ENCODE measurements at places on chromosomes 2 and 18.
A peak's percentile ranks its signal among the peaks of the same experiment; 100 is the strongest.

DNA sequence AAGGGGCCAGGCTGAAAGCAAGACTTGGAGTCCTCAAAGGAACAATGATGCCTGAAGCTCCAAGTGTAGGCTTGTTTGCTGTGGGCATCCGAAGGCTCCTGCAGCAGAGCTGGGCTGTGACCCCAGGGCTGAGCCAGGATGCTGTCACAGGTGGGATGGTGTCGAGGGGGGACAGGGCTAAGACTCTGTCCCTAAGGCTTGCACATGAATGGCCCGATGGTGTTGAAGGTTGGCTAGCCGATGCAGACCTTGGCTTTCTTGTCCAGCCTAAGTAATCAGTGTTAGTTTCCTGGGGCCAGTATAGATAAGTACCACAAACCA lies 251.0 kb downstream of the NDUFA10 start:
- no peak for DNase-seq

- DNase-seq: no peak
These were observed 261.9 kb upstream of the EPHA4 start for GRCh38 chr2:221833966-221834365.

DNA sequence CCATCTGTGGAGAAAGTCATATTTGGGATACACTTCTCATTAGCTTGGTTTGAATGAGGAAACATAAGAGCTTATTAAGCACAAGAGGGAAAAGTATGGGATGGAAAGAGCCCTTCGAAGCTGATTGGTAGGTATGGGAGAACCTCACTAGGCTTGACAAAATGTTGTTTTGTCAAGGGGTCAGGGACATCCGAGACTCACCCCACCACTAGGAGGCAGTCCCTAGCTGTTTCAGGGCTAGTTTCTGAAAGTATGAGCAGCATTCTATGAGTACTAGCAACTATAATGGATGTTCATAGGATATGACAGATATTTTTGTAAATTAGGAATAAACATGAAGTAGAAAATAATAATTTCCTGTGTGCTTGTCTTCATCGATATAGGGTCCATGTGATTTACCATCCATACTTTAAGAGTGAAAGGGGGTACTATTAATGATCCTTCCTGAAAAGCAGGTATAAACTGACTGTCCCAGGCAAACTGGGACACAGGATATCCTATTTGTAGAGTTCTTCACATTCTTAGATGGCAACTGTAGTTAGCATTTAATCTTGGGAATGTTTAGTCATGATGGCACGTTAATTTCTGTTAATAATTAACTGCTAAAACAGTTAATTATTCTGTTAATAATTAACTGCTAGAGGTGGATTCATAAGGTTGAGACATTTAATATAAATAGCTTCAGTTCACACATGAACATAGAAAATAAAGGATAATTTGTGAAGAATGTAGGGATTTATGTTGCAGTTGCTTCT lies 28.4 kb downstream of the OTX1 start:
- DNase-seq: no peak

GRCh38 chr18:79413901-79414300 lies 18.2 kb downstream of the NFATC1 start:
- DNase-seq: no peak

DNA sequence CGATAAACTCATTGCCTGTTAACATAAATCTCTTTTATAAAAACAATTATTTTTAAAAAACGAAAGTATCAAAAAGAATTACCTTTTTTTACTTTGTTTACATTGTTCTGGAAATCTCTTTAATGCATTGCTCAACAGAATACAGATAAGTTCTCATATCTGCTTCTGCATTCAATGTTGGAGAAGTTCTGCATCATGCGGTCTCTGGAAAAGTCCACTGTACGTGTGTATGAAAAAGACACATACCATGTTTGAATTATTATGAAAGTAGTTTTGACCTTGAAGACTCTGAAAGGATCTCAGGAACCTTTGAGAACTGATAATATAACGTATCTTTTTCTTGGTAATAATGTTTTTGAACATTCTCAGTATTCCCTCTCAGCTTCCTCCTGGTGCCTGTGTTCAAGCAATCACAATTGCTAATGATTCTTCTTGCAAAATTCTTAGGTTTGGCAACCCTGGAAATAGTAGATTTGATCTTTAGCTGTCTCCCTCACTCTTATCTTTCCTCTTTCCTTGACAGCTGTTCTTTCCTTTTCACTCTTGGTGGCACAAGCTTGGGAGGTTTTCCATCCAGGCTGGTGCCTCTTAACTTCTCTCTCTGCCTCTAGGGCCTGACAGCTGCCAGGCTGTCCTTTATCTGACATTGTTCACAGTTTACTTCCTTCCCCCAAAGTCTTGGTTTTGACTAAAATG lies 12.4 kb upstream of the IL1R1 start:
- DNase-seq: no peak

DNA sequence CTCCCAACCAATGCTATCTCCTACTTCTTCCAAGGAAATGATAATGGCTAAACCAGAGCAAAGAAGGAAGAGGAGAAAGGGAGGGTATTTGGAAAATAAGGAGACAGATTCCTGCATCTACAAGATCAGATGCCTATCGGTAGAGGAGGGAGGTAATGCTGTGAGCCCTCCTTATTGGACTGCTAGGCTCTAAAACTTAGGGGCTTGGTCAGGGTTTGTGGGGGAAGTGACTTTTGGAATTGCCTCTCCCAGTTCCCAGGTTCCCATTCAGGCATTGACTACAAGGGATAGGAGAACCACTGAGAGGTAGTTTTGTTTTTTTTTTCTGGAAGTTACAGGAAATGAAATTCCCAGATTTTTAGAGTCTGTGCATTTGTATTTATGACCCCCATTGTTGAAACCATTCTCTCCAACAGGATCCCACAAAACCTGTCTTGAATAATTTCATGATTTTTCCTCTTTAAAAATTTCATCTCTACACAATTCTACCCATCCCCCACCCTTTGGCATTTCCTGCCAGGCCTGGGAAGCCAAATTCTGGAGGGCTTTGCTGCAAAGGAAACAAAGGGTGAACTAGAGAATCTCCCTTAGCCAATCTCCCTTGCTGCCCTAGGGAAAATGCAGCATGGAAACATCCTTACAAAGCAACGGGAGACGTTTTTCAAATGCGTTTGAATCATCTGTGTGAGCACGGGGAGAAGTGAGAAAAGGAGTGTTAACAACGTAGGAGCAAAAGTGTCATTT lies 282.1 kb upstream of the EPAS1 start:
- DNase-seq: no peak

DNA sequence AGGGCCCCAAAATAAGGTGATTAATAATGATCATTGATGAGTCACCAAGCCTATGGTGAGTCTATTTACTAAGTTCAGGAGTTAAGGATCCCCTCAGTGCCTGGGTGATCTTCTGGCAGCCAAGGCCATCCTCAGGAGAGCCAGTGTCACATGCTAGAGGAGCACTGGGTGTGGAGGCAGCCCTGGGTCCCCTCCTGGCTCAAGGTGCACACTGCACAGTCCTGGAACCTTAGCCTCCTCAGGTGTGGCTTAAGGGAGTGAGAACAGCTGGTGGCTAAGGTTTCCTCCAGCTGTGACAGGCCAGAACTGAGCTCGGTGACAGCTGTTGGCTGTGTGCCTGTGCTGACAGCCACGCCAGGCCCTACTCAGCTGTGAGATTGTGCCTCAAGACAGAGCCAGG lies 52.1 kb upstream of the ACAA2 start:
- no peak for DNase-seq

DNA sequence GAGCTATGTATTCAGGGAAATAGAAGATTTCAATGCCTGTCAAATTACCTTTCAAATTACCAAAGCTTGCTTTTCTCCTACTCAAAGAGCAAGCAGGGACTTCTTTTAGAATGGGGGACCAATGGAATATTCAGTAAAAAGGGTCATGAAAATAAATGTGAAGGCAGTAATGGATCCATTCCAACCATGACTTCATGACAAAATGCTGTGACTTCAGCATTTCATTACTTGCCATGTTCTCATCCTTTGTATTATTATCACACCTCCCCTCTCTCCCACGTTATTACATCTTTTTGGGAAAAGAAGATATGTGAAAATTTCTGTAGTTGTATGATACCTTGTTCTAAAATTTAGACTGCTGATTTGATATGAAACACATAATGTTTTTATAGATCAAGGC lies 864.0 kb upstream of the FSHR start:
- no peak for DNase-seq

- DNase-seq: no peak
These were observed 919.0 kb downstream of the MBD2 start for GRCh38 chr18:53305461-53305860.

DNA sequence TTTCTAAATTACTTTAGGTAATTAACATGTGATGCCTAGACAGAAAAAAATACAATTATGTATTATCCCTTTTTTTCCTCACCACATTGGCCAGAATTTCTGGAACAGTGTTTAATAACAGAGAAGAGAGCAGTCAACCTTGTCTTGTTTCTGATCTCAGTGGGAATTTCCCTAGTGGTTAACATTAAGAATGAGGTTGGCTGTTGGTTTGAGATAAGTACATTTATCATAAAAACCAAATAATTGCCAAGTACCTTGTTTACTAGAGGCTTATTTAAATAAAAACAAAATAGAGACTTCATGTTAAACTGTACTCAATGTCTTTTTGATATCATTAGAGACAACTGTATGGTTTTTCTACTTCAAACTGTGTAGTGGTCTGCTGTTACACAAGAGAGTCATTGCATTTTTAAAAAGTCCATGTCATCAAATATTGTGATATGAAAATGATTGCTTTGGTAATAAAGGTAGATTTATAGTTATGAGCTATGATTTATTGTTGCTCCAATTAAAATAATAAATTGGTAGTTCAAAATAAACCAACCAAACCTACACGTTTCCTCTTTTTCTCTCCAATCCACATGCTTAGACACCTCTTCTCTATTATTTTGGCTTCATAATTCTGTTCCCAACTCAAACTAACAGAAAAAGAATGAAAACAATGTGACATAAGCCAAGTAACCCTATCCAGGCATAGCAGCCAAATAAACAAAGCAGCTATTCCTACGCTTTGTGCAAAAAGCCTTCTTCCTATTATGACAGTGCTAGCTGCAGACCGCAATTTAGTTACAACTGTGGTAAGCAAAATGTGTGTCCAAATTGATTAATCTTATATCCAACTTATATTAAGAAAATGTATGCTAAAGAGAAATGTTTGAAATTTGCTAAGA lies 20.9 kb upstream of the TANK start:
- no peak for DNase-seq

- DNase-seq: no peak
These were observed 222.6 kb downstream of the SETBP1 start for GRCh38 chr18:44903327-44903726.

GRCh38 chr2:232997749-232998665 lies 15.0 kb downstream of the NGEF start:
- no peak for DNase-seq

DNA sequence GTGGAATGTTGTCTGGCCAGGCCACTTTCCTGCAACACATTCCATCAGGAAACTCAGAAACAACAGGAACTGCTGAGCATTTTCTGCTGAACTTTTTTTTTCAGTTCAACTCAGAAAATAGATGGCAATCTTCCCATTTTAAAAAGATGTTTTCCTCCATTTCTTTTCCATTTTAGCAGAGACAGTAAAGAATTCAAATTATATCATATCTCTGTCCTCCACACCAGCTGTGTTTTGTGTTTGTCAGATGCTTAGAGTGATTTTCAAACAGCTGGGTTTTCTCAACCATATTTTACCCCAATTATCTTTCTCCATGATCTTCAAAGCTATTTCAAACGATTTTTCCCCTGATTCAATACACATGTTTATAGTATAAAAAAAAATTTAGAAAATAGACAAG lies 713.4 kb downstream of the LRRTM4 start:
- no peak for DNase-seq

DNA sequence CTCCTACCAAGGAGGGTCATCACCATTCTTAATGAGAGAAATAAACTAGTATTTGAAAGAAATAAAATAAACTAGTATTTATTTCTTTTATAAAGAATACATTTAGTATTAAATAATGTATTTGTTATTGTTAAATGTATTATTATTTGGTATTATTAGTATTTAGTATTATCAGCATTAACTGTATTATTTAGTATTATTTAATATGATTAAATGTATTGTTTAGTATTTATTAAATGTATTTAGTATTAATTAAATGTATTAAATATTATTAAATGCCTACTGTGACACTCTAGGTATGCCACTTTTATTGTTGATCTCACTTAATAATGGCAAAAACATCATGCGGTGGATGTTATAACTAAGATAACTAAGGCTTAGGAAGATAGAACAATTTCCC lies 353.6 kb upstream of the MAP2 start:
- DNase-seq: no peak

DNA sequence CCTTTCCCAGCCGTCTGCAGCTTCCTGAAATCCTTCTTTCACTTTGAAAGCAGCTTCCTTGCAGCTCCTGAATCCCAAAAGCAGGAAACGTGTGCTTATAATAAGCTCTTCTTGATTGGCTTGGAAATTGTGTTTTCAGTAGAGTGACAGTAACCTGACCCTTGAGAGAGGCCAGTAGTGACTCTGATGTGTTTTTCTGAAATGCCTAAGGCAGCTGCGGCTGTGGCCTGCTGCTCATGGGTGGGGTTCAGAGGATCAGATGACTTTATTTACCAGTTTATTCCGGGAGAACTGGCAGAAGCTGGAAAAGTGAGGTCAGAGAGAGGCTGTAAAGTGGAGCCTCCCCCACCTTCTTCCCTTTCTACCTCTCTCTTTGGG lies 31.9 kb upstream of the RPIA start:
- DNase-seq: peak; percentile 41

- DNase-seq: no peak
These were observed 128.4 kb upstream of the CREB1 start for GRCh38 chr2:207401338-207401737.

DNA sequence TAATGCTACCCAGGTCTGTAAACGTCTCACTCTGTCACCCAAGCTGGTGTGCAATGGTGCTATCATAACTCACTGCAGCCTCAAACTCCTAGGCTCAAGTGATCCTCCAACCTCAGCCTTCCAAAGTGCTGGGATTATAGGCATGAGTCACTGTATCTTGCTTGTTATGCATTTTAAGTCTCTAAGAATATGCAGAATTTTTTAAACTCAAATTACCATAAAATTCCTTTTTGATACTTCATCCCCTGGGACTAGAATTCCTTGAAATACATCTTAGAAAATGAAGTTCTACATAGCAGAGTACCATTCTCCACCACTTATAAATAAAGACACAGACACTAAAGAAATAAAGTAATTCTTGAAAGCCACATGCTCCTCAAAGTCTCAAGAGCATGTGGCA lies 30.2 kb upstream of the LRATD1 start:
- DNase-seq: no peak

DNA sequence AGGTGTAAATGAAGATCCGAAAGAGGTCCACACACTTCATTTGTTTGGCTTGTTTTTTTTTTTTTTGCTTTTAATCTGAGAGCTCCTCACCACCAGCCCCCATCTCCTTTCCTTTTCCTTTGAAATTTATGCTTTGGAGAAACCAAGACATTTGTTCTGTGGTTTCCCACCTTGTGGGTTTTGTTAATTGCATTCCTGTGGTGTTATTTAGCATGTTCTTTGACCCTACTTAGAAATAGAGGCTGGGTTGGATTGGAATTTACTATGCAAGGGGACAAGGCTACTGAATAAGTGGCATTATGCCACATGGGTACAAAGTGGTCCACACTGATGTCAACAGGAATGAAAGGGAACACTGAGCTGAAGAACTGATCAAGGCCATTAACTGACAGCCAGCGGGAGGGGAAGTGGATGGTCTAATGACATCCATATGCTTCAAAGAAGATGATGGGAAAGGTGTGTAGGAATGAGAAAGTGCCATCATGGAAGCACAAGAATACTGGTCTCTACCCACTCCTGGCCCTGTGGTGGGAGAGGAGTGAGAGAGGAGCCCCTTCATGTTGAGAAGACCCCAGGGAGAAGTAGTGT lies 8.9 kb downstream of the CCL20 start:
- DNase-seq: no peak

Measured in NCI-H187 (cell line).